ENCODE measurements at places on chromosomes 3 and 15. TPM values are rescaled to one million over a fixed set of nuclear protein-coding genes. Genes with fewer than 3 reads are reported as not detected.

- H3K4me1 ChIP-seq: no peaks in the 10 kb centered on the region
- DNase-seq: no peak
- H3K4me3 ChIP-seq: no peak overlapping the region
- H3K36me3 ChIP-seq: no peaks in the 10 kb centered on the region
- no peaks in the 10 kb centered on the region for H3K27me3 ChIP-seq
- H3K27ac ChIP-seq: no peak overlapping the region
Observed at GRCh38 chr15:83955806-83956265, 279.7 kb upstream of the GOLGA6L4 start.

- no peaks in the 10 kb centered on the region for H3K27me3 ChIP-seq
- no peaks in the 10 kb centered on the region for H3K36me3 ChIP-seq
- no peak overlapping the region for H3K27ac ChIP-seq
- no peak overlapping the region for H3K4me3 ChIP-seq
- no peaks in the 10 kb centered on the region for H3K4me1 ChIP-seq
- no peak for DNase-seq
Observed at GRCh38 chr15:93913310-93913709, 318.1 kb upstream of the MCTP2 start.

DNA sequence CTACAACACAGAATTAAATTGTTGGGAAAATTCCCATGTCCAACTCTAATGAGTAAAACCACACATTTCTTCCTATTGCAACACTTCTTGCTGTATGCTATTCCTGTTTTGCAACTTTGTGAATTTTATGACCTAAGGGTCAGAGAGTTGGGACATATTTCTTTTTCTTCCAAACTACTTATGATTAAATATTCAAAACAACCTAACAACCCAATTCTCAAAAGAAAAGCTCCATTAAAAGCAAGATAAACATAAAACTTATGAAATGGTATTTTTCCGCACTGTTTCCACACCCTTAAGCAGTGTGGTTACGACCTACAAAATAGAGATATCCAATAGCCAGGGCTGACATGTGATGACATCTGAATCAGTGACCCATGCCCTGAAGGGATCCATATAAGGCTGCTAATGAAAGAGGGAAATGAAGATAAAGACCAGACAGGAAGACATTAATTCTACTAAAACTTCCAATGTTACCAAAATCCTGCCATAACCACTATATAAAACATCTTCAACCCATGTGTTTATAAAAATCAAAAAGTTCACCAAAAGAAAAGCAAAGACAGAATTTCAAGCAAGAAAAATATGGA lies 45.6 kb downstream of the DMXL2 start:
- DNase-seq: no peak
- H3K4me3 ChIP-seq: no peak overlapping the region
- H3K4me1 ChIP-seq: no peaks in the 10 kb centered on the region
- H3K36me3 ChIP-seq: no peaks in the 10 kb centered on the region

DNA sequence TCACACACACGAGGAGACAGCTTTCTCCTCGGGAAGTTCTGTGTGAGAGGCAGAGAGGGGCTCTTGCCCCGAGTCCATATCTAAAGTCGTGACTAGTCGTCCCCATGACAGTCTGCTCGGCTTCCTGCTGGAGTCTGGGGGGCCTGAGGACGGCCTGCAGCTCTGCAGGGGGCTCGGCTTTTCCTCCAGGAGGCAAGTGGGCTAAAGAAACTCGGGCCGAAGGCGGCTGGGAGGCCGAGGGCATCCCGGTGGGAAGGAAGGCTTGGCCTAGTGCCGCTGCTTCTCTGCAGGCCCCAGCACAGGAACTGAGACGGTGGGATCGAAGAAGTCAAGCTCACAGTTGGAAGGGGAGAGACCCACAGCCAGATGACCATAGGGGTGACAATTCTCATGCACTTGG lies 25.4 kb upstream of the PIGZ start:
- no peak overlapping the region for H3K4me3 ChIP-seq
- no peak for DNase-seq
- H3K27me3 ChIP-seq: no peaks in the 10 kb centered on the region

DNA sequence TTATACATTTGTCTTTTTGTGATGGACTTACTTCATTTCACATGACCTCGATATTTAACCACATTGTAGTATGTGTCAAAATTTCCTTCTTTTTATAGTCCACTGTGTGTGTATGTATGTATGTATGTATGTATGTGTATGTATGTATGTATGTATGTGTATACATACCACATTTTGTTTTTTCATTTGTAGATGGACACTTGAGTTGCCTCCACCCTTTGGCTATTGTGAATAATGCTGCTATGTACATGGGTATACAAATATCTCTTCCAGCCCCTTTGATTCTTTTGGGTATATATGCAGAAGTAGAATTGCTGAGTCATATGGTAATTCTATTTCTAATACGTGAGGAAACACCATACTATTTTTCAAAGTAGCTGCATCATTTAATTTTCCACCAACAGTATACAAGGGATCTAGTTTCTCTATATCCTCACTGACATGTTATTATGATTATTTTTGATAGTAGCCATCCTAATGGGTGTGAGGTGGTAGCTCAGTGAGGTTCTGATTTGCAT lies 228.2 kb downstream of the OPA1 start:
- H3K4me3 ChIP-seq: no peak overlapping the region
- DNase-seq: no peak
- H3K4me1 ChIP-seq: no peaks in the 10 kb centered on the region
- no peaks in the 10 kb centered on the region for H3K36me3 ChIP-seq

CEP152 gene
- 14.4 TPM for total RNA-seq

STRIT1 gene
- not detected for total RNA-seq

Measured in CD4-positive, alpha-beta memory T cell (primary cell).